Activated T-helper 1 cell treated with anti-CD3 and anti-CD28 coated beads, Interleukin-12 subunit alpha, Interleukin-12 subunit beta, Interleukin-2, Interleukin-4 antibody, amounts not matched to agents 30 ng/mL and 10 ng/mL and 1 ng/mL, durations not matched to agents 14 hours and 24 hours and 36 hours (primary cell): ENCODE measurements at places on chromosomes 5 and 9.

DNA sequence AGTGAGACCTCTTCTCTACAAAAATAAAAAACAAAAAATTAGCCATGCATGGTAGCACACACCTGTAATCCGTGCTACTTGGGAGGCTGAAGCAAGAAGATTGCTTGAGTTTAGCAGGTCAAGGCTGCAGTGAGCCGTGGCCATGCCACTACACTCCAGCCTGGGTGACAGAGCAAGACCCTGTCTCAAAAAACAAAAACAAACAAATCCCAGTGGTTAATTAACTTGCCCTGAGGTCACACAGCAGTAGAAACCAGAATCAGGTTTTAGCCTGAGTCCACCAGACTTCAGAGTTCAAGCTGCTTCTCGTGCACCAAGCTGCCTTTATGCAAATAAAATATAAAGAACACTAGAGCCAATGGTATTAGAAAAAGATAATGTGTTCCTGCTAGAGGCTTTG lies 169.7 kb downstream of the GOLPH3 start:
- H3K36me3 ChIP-seq: no peaks in the 10 kb centered on the region
- H3K4me3 ChIP-seq: no peak overlapping the region
- H3K27ac ChIP-seq: no peak overlapping the region
- no peak for DNase-seq

GRCh38 chr5:43658509-43658908 lies 55.5 kb downstream of the NNT start:
- no peak for DNase-seq
- no peaks in the 10 kb centered on the region for H3K27me3 ChIP-seq
- peaks cover 44% of the 10 kb centered on the region for H3K36me3 ChIP-seq
- H3K4me3 ChIP-seq: no peak overlapping the region
- H3K27ac ChIP-seq: no peak overlapping the region
- no peaks in the 10 kb centered on the region for H3K4me1 ChIP-seq

DNA sequence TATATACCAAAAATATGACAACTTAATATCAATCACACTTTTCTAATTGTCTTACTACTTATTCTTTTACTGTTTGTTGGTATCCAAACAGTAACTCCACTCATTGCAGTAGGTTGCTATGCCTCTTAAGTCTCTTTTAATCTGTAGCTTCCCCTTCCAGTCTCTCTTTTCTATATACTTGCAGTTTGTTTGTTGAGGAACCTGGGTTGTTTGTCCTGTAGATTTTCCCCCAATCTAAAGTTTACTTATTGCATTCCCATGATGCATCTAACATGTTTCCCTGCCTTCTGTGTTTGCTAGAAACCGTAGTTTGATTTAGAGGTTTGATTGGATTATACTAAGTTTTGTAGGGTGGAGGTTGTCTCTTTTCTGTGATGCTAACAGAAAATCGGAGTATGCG lies 10.6 kb downstream of the PDE8B start:
- no peak for DNase-seq
- H3K27ac ChIP-seq: no peak overlapping the region
- H3K36me3 ChIP-seq: no peaks in the 10 kb centered on the region
- H3K27me3 ChIP-seq: peaks cover 25% of the 10 kb centered on the region

DNA sequence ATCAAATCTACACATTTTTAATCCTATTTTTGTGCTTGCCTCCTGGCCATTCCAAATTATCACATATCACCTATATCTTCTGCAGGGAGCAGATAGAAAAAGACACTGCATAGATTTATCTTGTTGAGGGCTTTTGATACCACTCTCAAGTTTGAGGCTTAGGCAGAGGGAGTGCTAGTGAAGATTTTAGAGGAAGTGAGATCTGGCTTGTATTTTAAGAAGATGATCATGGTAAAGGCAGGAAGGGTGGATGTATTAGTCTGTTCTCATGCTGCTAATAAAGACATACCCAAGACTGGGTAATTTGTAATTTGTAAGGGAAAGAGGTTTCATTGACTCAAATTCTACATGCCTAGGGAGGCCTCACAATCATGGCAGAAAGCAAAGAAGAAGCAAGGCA lies 220.9 kb upstream of the TUT7 start:
- no peak overlapping the region for H3K4me3 ChIP-seq
- H3K27ac ChIP-seq: no peak overlapping the region
- no peaks in the 10 kb centered on the region for H3K4me1 ChIP-seq
- H3K27me3 ChIP-seq: peaks cover 3% of the 10 kb centered on the region
